Spleen (tissue), 13 donors: ENCODE measurements at places on chromosomes 3 and 15.

GRCh38 chr3:188558343-188559071 is 404.6 kb downstream of the LPP start:
- no peak overlapping the region for H3K27ac ChIP-seq
- no peak for DNase-seq
- H3K27me3 ChIP-seq = no peaks in the 10 kb centered on the region
- H3K36me3 ChIP-seq = no peaks in the 10 kb centered on the region
- no peak overlapping the region for H3K4me3 ChIP-seq

- H3K27ac ChIP-seq = peak overlapping the region; percentile 98
- DNase-seq = peak; percentile 87
- no peaks in the 10 kb centered on the region for H3K36me3 ChIP-seq
- peaks cover 32% of the 10 kb centered on the region for H3K4me1 ChIP-seq
These were observed 891 bp upstream of the TOP2B start for GRCh38 chr3:25665315-25666280.

- no peak overlapping the region for H3K4me3 ChIP-seq
- H3K4me1 ChIP-seq = no peaks in the 10 kb centered on the region
- no peaks in the 10 kb centered on the region for H3K27me3 ChIP-seq
- DNase-seq = no peak
- H3K36me3 ChIP-seq = no peaks in the 10 kb centered on the region
These were observed 277.5 kb downstream of the KCNH8 start for GRCh38 chr3:19425825-19426224.

- H3K4me3 ChIP-seq = no peak overlapping the region
- no peaks in the 10 kb centered on the region for H3K36me3 ChIP-seq
- no peak overlapping the region for H3K27ac ChIP-seq
- H3K4me1 ChIP-seq = peaks cover 13% of the 10 kb centered on the region
- no peaks in the 10 kb centered on the region for H3K27me3 ChIP-seq
These were observed 35.2 kb downstream of the U2SURP start for GRCh38 chr3:143036557-143036956.

- H3K4me1 ChIP-seq = peaks cover 72% of the 10 kb centered on the region
- H3K27ac ChIP-seq = peak overlapping the region; percentile 53
- no peaks in the 10 kb centered on the region for H3K36me3 ChIP-seq
- H3K4me3 ChIP-seq = no peak overlapping the region
- DNase-seq = no peak
- H3K27me3 ChIP-seq = no peaks in the 10 kb centered on the region
These were observed 108.8 kb upstream of the HACD2 start for GRCh38 chr3:123693584-123694190.

- peaks cover 4% of the 10 kb centered on the region for H3K27me3 ChIP-seq
- H3K4me1 ChIP-seq = no peaks in the 10 kb centered on the region
- H3K4me3 ChIP-seq = no peak overlapping the region
- no peak overlapping the region for H3K27ac ChIP-seq
These were observed 61.8 kb downstream of the SCN5A start for GRCh38 chr3:38587548-38588131.
